ENCODE measurements at places on chromosomes 12 and 14.

DNA sequence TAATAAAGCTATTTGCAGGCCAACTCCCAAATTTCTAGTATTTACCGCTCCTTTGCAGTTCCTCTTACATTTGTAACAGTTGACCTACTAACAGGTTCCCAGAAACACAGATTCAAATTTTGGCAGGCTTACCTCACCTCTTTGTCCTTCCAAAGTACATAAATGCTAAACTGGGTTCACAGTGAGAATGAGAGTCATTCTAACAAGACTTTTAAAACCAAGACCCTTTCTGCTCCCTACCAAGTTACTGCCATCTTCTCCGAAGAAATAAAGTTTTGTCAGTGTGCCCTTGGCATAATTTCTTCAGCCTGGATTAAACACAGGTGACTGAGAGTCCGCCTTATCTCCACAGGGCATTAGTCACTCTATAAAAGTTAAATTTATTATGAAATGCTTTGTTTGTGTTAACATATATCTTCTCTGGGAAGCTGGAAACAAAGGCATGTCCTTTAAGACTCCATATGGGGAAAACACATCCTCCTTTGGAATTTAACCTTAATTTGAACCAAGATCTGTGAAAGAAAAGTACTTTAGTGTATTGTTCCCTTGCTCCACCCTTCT, 28.2 kb downstream of the FOXA1 start:
- no peak for DNase-seq

DNA sequence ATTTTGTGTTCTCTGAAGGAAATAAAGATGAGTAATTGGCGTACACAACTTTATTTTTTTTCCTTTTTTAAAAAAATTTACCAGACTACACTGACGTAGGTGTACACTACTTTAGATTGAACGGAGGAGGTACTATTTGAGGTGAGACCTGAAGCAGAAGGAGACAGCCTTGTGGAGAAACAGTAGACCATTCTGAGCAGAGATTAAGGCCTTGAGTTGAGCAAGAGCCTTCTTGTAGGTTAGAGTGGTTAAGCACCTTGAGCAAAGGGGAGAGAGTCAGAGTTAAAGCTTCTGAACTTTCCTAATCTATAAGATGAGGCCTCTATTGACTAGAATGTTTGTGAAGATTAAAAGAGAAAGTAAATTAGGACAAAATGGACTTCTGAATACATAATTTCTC, 2.5 kb downstream of the LEMD3 start:
- no peak for DNase-seq

GRCh38 chr12:19528750-19529149, 89.5 kb downstream of the AEBP2 start:
- no peak for DNase-seq

DNA sequence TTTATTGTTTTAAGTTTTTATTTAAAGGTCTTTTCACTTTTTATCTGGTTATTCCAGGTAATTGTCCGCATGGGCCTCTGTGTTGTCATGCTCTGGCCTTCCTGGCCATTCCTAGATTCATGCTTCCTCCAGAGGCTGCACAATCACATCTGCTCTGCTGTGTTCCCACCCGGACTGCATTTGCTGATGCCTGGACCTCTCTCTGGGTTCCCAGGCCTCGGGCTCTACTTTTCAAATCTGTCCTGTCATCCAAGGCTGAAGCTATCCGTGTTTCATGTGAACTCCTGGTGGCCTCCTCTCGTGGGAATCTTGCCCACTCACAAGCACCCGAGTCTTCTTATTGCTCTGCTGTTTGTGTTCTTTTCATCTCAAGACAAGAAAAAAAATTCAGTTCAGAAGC, 16.1 kb upstream of the VDR start:
- DNase-seq: no peak

- no peak for DNase-seq
Observed at GRCh38 chr14:60487211-60487610, 1.3 kb upstream of the C14orf39 start.

- no peak for DNase-seq
Observed at GRCh38 chr12:56021889-56022497, 1.1 kb downstream of the IKZF4 start.

- DNase-seq: no peak
Observed at GRCh38 chr14:78356391-78356790, 186.2 kb downstream of the NRXN3 start.

GRCh38 chr14:64728106-64728505, 23.9 kb downstream of the PLEKHG3 start:
- no peak for DNase-seq

DNA sequence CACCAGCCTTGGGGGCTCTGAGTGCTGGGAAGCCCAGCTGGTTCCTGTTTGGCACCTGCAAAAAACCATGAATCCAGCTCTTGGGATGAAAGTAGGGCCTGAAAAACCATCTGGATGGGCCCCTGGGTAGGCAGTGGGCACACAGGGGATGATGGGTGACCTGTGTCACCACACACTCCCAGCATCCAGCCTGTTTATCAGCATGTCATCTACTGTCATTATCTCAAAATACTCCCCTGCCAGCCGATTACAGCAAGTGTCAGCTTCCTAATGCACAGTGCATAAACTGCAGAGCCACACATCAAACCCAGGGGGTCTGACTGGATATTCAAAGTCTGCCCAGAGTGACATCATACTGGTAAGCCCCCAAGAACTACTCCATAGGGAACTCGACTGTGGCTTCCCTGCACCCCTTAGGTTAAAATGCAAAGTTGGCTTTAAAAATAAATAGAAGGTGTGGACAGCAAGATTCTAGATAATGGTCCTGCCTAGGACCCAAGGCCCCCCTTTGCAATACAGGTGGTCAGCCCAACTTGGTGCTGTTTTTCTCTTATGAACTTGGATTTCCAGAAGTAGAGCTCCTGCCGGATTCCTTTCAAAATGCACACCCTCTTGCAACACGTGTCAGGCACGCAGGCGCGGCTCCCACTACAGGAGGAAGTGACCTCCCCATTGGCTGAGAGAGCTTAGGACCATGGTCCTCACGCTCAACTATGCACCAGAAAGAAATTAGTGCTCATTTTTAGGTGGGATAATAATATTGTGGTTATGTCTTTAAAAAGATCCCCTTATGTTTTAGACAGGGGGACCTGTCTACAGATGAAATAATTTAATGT, 94.1 kb downstream of the GCH1 start:
- DNase-seq: no peak

- DNase-seq: no peak
Observed at GRCh38 chr12:45638386-45638785, 91.1 kb upstream of the ARID2 start.

- no peak for DNase-seq
Observed at GRCh38 chr12:10242539-10242938, 29.9 kb downstream of the GABARAPL1 start.

DNA sequence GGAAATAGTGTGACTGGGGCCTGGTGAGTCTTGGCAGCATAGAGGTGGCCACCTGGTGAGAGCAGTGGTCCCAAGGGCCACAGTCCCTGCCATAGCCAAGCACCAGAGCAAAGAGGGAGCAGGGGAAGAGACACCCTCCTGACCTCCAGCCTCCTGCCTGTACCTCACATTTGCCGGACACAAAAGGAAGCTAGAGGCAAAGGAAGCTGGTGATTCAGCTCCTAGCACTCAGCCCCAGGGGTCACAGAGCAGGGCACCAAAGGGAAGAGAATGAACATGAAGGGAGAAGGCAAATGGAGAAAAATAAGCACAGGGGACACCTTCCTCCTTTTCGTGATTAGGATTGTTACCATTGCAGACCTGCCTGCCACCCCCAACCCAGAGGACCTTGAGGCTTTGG, 216.8 kb downstream of the ZFP36L1 start:
- no peak for DNase-seq

GRCh38 chr14:27223906-27224305, 626.1 kb upstream of the NOVA1 start:
- no peak for DNase-seq
